ENCODE measurements at places on chromosomes 12 and 14.

DNA sequence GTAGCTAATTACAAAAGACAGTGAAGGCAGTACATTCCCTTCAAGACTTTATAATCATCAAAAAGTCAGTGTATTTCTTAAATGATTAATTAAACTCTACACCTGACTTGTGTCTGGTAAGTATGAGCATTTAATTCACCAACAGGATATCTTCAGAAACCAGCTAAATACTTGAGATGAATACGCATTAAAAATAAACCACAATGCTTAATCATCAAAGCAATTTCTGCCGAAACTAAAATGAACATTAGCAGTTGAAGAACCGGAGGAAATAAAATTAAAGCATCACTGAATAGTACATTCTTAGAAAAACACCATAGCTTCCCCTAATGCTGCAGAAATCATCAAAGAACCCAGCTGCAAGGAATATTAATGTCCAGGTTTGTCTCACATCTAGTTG is 32.7 kb downstream of the SLC25A21 start:
- DNase-seq = no peak

GRCh38 chr14:92651758-92652406 is 96.5 kb downstream of the LGMN start:
- DNase-seq = peak; percentile 67

DNA sequence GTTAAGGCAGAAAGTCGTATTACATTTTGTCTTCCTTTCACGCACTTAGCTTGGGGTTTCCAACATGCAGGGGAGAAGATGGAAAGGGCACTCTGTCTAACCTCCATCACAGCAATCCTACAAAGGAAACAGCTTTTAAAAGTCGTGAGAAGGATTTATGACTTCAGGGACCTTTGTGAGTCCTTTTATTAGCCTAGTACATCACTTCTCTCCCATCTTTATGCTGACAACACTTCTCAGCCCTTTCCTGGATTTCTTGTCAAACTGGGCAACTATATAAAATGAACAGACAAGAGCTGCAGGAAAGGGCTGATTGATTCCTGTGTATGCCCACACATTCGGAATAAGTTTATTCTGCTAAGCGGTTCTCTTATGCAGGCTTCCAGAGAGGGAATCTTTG is 159.0 kb downstream of the DERA start:
- no peak for DNase-seq

DNA sequence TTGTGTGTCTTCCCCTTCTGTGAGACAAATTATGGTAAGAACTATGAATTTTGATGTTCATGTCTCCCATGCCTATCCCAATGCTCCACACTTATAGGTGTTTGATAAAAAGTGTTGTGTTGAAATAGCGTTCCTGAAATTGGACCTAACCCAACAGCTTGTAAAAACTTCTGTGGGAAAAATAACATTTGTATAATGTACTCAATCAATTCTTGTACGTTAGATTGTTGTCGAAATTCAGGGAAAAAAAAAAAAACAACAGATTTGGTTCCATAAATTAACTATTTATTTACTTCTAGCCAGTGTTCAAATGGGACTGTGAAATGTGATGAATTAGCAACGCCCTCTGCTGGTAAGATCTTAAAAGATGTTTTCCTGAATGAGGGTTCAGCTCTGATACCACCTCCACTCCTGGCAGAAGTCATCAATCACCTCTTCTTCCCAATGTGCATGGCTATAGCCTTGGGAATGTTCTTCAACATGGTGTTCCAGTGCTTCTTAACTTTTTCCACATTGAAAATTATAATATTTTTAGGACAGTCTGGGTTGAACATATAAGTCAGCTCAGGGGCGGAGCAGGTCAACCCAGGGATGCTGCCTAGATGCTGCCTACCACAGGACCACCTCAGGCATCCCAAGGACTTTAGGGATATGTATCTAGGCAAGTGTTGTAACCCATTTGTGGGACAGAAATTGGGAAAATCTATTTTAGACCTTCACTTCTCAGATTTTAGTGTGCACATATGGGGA is 170.6 kb downstream of the OTOGL start:
- DNase-seq = peak; percentile 14

GRCh38 chr14:29458547-29458946 is 469.1 kb downstream of the PRKD1 start:
- no peak for DNase-seq

- DNase-seq = no peak
Observed at GRCh38 chr14:100796946-100797345, 29.0 kb upstream of the MEG3 start.

- DNase-seq = no peak
Observed at GRCh38 chr14:85233756-85234155, 296.2 kb upstream of the FLRT2 start.

DNA sequence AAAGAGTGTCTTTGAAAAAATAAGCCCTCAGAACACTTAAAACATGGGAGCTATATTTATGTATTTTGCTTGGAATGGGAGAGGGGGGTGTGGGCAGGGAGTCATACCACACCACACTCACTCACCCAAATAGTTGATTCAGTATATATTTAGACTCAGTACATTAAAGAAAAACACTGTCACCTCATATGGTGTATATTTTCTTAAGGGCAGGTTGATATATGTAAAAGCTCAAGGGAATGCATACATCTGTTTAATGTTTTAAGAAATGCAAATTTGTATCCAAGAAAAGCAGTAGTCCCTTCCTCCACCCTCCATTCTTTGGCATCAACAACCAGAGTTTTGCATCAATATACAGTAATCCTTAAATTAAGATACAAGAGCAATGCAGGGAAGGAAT is 1.4 kb downstream of the NFYB start:
- DNase-seq = no peak

- no peak for DNase-seq
Observed at GRCh38 chr12:95724767-95725166, 65.8 kb downstream of the NTN4 start.

DNA sequence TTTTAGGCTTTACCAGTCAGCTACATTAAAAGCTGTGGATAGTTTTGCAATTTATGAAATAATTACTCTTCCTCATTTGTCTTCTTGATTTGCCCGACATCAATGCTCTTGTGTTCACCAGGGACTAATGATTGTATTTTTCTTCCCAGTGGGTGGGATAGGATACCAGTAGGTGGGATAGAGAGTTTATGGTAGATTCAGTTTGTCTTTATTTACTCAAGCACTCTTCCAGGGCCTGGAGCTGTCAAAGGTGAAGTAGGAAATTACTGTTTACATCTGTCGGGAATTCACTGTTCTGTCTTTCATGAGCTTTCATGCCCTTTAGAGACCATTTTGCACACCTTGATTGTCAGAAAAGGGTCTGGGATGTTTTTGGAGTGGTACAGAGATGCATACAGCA is 36.6 kb downstream of the ETV6 start:
- no peak for DNase-seq

DNA sequence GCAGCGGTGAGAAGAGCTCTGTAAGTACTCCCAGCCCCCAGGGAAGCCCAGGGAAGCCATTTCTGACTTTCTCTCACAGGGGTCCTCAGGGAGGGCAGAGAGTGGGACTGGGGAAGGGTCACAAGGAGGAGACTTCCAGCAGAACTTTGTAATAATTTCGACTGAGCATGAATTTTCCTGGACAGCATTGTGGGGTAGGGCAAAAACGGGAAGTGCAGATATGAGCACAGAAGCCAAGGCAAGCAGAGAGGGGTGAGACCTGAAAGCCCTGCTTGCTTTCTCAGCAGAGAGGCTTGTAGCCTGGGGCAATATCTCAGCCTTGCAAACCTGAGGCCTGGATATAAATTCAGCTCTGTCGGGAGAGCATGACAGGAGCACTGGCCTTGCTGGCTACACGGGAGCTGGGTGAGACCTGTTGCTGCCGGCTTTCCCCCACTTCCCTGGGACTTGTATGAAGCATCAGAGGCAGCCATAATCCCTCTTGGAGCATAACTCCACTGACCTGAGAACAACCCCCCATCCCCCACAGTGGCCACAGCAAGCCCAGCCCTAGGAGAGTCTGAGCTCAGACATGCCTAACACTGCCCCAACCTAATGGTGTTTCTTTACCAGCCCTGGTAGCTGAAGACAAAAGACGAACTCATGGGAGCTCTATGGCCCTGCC is 9.8 kb upstream of the IQSEC3 start:
- no peak for DNase-seq

DNA sequence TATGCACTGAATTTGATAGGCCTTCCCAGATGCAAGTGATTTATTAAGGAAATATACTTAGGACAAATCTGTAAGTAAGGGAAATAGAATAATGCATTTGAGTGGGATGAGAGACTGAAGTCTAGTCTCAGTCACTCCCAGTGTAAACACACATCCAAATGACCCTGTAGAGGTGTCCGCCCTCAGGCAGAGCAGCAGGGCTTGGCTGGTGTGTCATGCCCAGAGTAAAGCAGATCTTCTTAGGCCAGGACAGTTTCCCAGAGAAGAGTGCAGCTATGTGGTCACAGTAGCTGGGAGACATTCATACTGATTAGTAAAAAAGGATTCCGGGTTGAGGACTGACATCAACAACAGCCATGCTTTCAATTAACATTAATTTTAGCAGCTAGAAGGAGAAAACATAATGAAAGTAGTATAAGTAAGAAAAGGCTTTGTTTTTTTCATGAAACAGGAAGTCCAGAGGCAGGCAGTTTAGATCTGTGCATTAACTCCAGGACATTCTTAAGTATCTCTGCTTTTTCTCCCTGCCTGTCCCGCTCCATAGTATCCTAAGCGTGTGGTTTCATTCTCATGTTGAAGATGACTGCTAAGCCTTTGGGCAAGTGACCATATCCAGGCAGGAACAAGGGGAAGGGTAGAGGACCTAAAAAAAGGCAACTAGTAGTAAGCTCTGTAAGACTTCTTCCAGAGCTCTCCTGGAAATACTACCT is 35.7 kb downstream of the CNTN1 start:
- DNase-seq = no peak

Data from GM10248 (cell line).